Suppressor macrophage (primary cell): ENCODE measurements at places on chromosomes 13 and 19.

DNA sequence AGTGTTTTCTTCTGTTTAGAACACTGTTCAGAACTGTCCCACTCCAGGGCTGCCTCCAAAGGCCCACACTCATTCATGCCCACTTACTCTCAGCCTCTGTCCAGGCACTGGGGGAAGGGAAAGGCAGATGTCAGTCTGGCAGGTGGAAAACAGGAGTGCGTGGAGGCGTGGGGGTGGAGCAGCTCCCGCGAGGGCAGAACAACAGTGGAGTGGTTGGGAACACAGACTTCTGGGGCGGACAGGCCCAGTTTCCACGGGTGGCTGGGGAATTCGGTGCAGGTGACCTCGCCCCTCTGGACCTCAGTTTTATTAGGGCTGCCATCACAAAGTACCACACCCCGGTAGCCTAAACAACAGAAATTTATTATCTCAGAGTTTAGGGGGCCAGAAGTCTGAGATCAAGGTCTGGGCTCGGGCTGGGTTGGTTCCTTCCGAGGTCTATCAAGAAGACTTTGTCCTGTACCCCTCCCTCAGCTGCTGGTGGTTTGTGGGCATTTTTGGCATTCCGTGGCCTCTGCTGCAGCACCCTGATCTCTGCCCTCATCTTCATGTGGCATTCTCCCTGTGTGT lies 59.7 kb downstream of the SIPA1L3 start:
- DNase-seq: no peak

DNA sequence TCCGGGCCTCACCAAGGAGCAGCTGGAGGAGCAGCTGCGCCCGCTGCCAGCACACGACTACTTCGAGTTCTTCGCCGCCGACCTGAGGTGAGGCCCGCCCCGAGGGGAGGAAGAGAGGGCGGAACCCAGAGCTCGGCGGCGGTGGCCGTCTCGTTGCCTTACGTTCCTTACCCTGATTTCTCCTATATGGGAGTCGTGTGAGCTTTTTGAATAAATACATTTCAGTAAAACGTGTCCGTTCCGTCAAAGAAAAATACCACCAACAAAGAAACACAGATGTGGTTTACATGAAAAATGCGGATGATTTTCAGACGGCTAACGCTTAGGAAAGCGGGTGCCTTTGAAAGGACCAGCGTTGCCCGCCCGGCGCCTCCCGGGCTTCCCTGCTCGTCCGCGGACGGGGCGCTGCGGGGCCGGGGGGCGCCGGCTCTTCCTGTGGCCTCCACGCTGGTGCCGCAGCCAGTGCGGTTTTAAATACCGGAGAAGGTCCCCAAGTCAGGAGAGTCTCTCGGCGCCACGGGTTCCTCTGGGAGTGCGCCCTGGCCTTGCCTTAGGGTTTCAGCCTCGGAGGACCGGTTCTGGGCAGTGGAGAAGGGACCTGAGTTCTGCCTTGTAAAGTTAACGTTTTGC lies 755 bp downstream of the UPF3A start:
- DNase-seq: peak; percentile 74

DNA sequence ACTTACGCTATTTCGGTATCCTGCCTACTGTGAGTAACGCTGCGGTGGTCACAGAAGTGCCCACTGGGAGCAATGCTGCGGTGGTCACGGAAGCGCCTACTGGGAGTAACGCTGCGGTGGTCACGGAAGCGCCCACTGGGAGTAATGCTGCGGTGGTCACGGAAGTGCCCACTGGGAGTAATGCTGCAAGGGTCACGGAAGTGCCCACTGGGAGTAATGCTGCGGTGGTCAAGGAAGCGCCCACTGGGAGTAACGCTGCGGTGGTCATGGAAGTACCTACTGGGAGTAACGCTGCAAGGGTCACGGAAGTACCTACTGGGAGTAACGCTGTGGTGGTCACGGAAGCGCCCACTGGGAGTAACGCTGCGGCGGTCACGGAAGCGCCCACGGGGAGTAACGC lies 52.1 kb upstream of the SOX1 start:
- DNase-seq: no peak

DNA sequence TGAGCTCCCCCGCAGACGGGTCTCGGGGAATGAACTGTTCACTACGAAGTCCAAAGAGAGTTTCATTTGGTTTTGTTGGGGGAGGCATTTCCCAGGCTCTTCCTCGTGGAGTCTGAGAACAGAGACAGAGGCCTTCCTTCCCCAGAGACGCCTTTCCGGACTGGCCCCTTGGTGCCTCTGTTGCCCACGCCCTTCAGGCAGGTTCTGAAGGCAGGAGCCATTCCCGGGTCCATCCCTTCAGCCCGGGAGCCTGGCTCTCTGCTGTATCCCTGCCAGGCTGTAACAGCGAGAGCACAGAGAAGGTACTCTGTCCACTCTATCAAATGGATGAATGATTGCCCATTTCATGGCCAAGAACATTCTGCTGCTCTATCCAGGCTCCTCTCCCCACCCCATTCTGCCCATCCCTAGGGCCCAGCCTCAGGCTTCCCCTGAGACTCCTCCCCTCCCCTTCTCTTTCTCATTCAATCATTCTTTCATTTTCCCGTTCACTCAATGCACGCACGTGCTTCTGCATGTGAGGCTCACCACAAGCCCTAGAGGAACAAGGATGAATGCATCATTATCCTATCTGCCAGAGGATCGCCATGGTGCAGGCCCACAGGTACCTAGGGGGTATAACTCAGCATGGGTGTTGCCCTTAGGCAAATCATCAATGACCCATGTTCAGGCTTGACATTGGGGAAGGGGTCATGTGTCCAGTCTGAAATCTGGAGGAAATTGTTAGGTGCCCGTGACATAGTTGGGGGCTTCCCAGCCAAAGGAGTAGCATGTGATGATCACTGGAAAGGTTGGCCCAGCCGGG lies 298.6 kb downstream of the ZNF536 start:
- DNase-seq: no peak

DNA sequence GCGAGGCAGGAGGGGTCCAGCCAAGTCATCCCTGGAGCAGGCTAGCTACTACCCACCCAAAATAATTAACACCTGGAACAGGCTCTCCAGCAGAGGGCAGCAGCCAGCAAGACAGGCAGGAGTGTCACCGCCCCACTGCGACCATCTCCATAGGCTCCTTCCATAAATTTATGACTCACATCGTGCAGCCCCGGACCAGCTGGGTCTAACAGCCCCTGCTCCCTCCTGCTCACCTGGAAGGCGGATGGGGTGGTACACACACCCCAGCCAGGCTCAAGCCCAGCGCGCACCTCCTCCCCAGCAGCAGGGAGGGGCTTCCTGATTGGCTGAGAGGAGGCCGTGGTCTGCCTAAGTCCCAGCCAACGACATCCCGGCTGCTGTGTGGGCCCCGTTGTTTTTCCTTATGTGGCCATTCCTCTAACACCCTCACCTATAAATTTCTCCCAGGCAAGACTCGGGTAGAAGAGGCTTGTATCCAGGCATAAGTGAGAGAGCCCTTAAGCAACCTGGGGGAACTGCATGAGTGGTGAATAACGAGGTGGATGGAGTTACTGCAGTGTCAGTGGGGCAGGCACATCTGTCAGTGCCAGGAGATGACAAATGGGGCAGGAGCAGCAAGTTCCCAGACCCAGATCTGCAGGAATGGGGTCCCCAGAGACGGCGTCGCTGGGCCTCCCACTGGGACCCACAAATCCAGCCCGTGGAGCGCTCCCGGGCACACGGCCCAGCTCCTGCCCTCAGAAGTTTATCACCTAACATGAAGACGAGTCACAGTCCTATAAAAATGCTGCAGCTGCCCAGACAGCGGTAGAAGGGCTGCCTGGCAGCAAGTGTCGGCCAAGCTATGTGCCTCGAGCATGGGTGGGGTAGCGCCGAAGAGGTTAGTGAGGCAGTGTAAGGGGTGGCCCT lies 43.1 kb downstream of the CEBPG start:
- DNase-seq: peak; percentile 71

GRCh38 chr19:58586133-58586765 lies 13.1 kb upstream of the MZF1 start:
- DNase-seq: no peak

GRCh38 chr13:23460309-23460708 lies 26.8 kb upstream of the SACS start:
- peak; percentile 43 for DNase-seq

- DNase-seq: no peak
These were observed 81.3 kb downstream of the LHFPL6 start for GRCh38 chr13:39521701-39522100.

DNA sequence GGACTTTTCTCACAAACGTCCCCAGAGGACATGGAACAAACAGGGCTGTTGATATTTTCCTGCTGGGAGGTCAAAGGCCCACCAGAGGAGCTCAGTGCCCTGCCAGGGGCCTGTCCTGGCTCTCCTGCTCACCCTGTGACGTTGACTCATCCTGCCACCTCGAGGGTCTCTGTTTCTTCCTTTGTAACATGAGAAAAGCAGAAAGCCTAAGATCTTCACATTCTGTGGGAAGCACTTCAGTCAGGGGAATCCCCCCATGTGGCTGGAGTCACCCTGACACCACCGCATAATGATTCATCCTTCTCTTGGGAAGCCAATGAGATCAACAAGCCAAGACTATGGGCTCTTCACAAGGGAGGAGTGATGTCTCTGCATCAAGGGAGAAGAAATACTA lies 147.9 kb downstream of the KATNAL1 start:
- peak; percentile 73 for DNase-seq

GRCh38 chr13:83940742-83941141 lies 58.5 kb upstream of the SLITRK1 start:
- no peak for DNase-seq

DNA sequence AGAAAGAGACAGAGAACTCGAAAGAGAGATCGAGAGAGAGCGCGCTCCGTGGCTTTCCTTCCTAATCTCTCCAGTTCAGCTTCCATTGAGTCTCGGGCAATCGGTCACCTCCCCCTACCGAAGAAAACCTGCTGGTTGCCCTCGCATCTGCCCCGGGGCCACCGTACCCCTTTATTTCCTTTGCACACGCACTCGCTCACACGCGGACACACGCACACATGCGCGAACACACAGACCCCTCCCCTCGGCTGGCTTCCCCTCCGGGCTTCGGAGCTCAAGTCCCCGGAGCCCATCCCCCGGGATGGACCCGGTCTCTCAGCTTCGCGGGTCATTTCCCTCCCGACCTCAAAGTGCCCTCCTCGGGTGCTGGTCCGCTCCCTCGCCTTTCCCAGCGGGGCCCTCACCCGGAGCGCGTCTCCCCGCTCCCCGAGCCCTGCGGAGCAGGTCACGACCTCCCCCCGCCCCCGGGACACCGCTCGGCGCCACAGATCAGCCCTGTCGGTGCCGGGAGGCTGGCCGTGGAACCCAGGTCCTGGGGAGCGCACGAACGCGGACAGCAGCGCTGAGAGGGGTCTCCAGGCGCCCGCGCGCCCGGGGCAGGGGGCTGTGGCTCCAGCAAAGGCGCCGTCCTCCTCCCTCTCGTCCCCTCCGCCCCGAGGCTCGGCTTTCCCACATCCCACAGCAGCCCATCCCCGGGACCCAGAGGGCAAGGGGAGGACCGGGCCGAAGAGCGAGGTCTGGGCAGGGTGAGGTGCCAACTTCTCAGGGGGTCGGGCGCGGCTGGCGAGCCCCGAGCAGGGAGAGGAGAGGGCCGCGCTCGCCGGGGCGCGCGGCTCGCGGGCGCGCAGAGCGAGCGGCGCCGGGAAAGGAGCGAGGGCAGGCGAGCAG lies 1.8 kb downstream of the DACH1 start:
- no peak for DNase-seq

GRCh38 chr13:61039302-61039701 lies 376.3 kb downstream of the PCDH20 start:
- no peak for DNase-seq

DNA sequence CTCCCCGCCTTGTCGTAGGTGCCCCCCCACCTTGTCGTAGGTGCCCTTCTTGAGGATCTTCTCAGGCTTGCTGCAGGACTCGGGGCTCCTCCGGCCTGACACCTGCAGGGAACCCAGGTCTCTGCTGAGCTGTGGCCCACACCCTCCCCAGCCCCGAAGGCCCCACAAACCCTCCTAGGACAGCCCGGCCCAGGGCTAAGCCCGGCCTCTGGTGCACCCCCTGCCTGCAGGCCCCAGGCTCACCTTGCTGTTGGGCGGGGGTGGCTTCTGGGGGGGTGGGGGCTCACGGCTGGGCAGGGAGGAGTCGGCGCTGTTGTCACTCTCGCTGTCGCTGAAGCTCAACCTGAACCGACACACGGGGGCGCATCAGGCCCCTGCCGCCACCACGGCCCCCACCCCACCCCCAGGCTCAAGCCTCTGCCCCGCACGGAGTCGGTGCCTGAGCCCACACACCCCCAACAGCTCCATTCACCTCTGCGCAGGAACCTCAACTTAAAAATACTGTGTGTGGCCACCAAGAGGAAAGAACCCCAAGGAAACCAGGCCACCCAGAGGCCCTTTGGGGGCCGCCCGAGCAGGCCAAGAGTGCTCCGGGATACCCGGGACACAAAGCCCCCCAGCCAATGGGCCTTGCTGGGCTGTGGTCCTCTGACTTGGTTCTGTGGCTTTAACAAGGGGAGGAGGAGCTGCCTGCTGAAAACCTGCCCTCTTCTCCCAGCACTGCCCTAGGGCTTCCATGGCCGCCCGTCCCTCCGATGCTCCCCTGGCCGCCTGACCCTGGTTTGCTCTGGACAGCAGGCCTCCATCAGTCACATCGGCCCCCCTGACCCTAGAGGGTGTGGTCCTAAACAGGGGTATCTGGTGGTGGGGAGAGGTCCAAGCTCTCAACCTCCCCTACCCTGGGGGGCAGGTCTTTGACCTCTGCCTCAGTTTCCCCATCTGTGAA lies 65.8 kb downstream of the MLLT1 start:
- no peak for DNase-seq

- no peak for DNase-seq
These were observed 29.0 kb downstream of the CAPS start for GRCh38 chr19:5943045-5943444.

DNA sequence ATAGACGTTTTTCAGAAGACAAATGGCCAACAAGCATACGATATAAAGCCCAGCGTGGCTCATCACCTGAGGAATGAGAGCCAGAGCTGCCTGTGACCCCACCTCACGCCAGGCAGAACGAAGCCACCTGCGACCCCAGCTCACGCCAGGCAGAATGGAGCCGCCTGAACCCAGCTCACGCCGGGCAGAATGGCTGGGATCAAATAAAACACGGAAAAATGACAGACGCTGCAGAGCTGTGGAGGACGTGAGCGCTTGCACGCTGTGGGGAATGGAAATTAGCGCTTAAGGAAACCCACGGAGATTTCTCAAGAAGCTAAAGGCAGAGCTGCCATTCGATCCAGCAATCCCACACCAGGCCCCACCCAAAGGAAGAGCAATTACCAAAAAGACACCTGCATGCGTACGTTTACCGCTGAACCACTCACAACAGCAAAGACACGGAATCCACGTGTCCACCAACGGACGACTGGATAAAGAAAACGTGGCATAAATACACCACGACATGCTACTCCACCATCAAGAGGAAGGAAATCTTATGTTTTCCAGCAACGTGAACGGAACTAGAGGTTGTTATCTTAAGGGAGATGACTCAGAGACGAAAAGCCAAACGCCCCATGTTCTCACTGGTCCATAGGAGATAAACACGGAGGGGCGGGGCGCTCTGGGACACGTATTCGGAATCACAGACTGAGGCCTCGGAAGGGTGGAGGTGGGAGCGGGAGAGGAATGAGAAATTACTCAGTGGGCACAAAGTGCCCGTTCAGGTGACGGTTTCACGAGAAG lies 30.7 kb upstream of the C13orf46 start:
- DNase-seq: no peak

DNA sequence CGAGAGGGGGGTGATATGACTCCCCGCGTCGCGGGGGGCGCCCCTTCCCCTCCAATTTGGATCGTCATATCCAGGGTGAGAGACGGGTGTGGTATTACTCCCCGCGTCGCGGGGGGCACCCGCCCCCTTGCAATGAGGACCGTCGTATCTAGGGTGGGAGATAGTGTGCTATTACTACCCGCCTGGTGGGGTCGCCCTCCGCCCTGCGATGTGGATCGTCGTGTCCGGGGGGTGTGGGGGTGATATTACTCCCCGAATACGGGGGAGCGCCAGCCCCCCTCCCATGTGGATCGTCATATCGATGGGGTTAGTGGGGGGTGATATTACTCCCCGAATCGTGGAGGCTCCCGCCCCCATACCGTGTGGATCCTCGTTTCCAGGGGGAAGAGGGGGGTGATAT lies 29.2 kb upstream of the RGCC start:
- peak; percentile 20 for DNase-seq
